ENCODE measurements at places on chromosomes 16 and 17. TPM values are rescaled to one million over a fixed set of nuclear protein-coding genes. Genes with fewer than 3 reads are reported as not detected.

DNA sequence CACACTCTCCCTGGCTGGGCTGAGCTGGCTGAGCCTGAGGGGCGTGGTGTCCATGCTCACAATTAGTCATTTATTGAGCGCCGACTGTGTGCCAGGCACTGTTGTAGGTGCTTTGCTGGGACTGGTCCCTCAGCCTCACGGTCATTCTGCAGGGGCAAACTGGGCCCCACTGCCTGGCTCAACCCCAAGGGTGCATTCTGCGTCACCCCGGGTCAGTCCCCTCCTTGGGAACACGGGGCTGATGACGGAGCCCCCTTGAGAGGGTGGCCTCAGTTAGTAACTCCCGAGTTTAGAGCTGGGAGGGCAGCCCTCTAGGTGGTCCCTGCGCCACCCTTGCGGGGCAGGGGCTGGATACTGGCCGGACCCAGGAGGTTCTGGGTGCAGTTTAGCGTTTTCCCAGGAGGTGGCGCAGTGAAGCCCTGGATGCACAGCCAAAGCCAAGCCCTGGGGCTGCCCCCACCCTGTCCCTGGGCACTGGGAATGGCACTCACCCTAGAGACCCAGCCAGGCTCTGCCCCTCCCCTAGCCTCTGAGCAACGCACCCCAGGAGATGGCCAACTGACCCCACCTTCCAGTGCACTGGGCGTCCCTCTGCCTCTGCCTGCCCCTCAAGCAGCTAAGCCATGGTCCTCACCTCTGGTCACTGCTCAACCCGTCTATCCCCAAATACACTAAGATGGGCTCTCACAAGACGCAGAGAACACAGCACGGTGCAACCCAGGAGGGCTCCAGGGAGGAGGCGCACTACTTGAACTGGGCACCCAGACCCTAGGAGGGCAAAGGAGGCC lies 243.2 kb upstream of the GSE1 start:
- DNase-seq, result peak; percentile 61

- no peak for DNase-seq
Measured at GRCh38 chr16:50553182-50553710, 5.0 kb downstream of the NKD1 start.

- no peak for DNase-seq
Measured at GRCh38 chr17:34760931-34761495, 181.6 kb downstream of the TMEM132E start.

GRCh38 chr16:78375055-78375679 lies 275.7 kb downstream of the WWOX start:
- no peak for DNase-seq

GRCh38 chr16:67608364-67608763 lies 36.6 kb upstream of the CARMIL2 start:
- DNase-seq, result no peak

DNA sequence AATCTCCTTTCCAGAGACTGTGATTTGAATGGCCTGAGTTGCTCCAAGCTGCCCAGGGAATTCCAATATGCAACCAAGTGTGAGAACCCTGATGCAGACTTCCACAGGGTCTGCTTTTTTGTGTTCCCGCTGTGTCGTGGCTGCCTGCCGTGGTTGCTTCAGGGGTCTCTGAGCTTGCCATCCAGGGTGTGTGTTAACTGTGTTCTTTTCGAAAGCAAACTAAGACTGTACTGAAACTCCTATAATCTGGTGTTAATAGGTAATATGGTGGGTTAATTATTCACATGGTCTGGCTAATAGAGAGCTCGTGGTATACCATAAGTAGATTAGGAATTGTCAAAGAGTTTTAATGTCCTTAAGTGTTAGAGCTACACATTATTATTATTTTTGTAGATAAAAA lies 20.7 kb downstream of the UBN1 start:
- DNase-seq, result no peak

GRCh38 chr16:20851601-20852000 lies 45.3 kb downstream of the REXO5 start:
- DNase-seq, result no peak

DNA sequence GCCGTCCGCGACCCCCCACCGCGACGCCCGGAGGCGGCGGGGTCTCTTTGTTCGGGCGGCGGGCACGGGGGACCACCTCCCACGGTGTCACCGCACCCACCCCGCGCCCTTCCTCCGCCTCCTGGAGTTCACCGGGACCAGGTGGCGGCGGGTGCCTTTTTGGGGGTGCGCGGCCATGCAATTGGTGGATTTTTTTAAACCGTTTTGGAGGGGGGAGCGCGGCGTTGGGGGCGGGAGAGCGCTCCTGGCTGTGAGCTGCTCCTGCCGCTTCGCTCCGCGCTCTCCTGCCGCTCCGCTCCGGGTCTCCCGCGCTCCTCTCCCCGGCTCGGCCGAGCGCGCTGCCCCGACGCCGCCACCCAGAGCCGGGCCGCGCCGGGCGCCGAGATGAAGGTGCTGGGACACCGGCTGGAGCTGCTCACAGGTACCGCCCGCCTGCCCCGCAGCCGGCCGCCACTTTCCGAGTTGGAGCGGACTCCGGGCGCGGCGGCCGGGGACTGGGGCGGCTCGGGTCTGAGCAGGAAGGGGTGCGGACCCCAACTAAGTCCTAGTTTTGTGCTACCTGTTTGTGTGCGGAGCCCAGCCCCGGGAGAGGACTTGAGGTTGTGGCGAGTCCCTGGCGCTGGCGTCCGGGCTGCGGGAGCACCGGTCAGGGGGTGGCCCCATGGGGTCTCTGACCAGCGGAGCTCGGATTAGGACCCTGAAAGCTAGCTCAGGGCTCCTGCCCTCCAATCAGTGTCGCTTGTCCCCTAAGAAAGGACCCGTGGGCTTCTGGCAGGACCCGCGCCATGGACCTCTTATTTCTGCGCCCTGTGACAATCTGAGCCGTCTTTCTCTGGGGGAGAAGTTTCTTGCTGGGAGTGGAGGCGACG lies 35.7 kb upstream of the NDRG4 start:
- DNase-seq, result no peak

- DNase-seq, result no peak
Measured at GRCh38 chr17:76011951-76012350, 11.3 kb downstream of the CDK3 start.

DNA sequence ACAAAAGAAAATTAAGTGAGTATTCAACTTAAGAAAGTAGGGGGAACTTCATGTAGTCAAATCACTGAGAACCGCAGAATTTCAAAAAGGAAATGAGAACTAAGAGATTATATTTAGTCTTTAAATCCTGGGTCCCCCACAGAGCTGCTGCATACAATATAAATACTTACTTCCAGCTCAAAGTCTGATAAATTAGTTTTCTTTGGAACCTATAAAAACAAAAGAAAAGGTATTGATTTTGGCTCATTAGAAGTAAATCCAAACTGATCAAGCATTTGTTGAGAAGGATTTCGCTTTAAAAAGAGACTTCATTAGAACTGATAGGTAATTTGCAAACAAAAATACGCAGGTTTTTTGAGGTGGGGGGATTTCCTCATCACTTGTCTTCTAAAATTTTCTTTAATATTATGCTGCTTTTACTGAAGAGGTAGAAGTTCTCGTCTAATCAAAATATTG lies 21.9 kb downstream of the PARN start:
- DNase-seq, result no peak

GRCh38 chr17:81096741-81097133 lies 61.8 kb downstream of the BAIAP2 start:
- no peak for DNase-seq

GRCh38 chr17:68484458-68484857 lies 27.2 kb upstream of the WIPI1 start:
- DNase-seq, result no peak

DNA sequence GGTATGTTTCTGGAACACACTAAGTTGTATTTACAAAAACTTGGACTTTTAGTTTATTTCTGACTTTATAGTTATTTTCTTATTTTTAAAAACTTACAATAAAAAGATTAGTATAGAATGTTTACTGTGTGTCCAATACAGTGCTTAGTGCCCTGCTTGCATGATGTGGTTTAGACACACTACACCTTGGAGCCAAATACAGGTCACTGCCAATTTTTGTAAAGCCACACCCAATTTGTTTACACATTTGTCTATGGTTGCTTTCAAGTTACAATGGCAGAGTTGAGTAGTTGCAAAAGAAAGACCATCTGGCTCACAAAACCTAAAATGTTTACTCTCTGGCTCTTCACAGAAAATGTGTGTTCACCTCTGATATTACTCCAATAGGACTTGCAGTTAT lies 807.1 kb downstream of the KCNJ2 start:
- no peak for DNase-seq

GRCh38 chr16:78593352-78593751 lies 493.9 kb downstream of the WWOX start:
- DNase-seq, result no peak

DNA sequence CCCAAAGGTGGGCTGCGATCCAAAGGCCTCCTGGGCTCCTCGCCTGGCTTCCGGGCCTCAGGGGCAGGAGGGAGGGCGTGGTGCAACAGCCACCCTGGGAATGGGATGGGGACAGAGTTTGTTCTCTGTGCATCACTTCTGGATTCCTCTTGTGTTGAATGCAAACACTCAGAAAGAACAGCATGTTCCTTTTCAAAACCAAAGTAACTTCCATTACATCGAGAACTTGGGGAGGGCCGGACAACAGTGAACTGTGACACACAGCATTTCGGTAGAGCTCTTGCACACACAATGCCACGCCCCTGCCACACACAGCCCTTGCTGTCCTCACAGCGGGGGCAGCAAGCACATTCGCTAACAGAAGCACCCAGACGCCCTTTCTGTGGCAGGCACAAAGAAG lies 36.1 kb upstream of the FASN start:
- DNase-seq, result no peak

GRCh38 chr17:273981-274832 lies 78.4 kb downstream of the RPH3AL start:
- no peak for DNase-seq

GRCh38 chr17:34652021-34652555 lies 72.7 kb downstream of the TMEM132E start:
- DNase-seq, result no peak

GRCh38 chr16:97822-98221 lies 19.8 kb downstream of the MPG start:
- no peak for DNase-seq

- DNase-seq, result no peak
Measured at GRCh38 chr17:38320482-38320881, 23.3 kb downstream of the GPR179 start.

- no peak for DNase-seq
Measured at GRCh38 chr17:74135391-74136167, 67.9 kb upstream of the RPL38 start.

DNA sequence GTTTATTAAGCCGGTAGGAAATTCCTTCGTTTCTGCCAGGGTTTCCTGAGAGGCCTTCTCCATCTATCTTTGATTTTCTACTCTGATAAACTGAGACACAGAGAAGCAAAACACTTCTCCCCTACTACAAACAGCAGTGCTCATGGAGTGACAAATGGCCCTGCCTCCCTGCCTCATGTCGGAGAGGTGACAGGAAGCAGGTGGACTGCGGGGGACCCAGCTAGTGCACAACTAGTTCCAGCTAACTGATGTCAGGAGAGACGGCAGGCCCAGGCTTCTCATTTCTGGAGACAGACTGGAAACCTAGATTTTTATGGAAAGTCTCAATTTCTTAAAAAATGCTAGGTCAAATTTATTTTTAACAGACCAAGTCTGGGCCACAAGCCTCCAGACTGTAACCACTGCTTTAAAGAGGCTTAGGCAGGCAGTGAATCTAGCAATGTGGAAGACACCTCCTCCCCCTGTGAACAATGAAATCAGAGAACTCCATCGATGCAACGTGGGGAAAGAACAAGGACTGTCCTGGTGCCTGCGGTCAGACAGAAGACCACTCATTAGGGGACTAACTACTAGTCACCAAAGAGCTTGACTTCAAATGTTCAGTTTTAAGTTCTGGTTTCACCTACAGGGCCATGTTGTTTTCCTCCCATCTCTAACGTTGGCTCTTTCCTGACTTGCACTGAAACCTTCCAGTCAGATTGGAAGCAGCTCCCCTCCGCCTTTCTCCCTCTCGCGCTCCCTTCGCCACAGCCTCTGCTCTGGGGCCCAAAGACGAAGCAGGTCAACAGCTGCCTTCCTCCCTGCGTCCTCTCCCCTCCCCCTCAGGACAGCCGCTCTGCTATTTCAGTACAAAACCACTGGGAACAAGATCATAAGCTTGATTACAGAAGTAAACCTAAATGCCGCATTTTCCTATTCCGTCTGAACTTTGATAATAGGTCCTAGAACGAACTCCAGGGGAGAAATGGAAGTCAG lies 17.6 kb downstream of the GTF3C1 start:
- no peak for DNase-seq

DNA sequence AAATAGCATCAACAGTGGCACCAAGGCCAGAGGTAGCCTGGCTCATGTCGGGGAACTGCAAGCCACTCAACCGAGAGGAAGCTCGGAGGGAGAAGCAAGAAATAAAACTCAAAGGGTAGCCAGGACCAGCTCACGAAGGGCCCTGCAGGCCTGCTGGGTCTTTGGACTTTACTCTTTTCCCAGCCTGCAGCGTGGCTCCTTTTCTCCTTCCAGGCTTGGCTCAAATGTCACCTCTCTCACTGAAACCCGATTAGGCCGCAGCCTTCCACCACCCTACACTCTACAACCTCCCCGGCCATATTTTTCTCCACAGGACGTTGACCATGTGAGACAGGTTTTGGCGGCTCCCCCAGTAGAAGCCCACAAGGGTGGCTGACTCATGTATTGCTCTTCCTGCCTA lies 38.1 kb downstream of the CALB2 start:
- DNase-seq, result no peak

DNA sequence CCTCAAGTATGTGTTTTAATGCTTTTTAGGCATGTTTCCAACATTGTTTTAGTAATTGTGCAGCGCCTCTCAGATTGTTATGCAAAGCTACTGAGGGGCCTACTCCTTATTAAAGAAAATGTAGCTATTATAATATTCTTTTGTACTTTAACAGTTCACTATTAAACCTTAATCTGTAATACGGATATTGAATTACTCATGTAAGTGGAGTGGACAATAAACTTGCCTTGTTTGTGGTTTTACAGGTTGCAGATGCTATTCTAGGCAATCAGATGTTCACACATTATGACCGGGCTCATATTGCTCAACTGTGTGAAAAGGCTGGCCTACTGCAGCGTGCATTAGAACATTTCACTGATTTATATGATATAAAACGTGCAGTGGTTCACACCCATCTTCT lies 41.0 kb downstream of the PTRH2 start:
- no peak for DNase-seq

Gene PRCD
- 1.1 TPM for total RNA-seq

Gene PPL
- 0.09 TPM for total RNA-seq

Gene CARD14
- not detected for total RNA-seq

Gene PLEKHG4
- total RNA-seq, result 46.9 TPM

Gene SYT17
- total RNA-seq, result 0.36 TPM

Gene SYCE1L
- total RNA-seq, result 4.3 TPM

Gene WFDC1
- not detected for total RNA-seq

Gene SF3B3
- 309 TPM for total RNA-seq

Gene EEF2K
- 23.9 TPM for total RNA-seq

Gene PRRT2
- total RNA-seq, result 2.8 TPM

Gene PLLP
- total RNA-seq, result not detected

Gene WNK4
- total RNA-seq, result 1.1 TPM

Gene FOXO3B
- total RNA-seq, result 4.3 TPM

Gene DOC2B
- 0.25 TPM for total RNA-seq

Gene TBC1D3C
- total RNA-seq, result 10.3 TPM

Gene SCARF1
- 1.9 TPM for total RNA-seq
